Transverse colon (tissue), 4 donors: ENCODE measurements at places on chromosomes 11 and 22. TPM values are rescaled to one million over a fixed set of nuclear protein-coding genes. Genes with fewer than 3 reads are reported as not detected.

GRCh38 chr22:36926721-36927435, 13.4 kb downstream of the CSF2RB start:
- no peak for DNase-seq

- no peak for DNase-seq
These were observed 2.2 kb upstream of the ZFTA start for GRCh38 chr11:63770763-63771162.

DNA sequence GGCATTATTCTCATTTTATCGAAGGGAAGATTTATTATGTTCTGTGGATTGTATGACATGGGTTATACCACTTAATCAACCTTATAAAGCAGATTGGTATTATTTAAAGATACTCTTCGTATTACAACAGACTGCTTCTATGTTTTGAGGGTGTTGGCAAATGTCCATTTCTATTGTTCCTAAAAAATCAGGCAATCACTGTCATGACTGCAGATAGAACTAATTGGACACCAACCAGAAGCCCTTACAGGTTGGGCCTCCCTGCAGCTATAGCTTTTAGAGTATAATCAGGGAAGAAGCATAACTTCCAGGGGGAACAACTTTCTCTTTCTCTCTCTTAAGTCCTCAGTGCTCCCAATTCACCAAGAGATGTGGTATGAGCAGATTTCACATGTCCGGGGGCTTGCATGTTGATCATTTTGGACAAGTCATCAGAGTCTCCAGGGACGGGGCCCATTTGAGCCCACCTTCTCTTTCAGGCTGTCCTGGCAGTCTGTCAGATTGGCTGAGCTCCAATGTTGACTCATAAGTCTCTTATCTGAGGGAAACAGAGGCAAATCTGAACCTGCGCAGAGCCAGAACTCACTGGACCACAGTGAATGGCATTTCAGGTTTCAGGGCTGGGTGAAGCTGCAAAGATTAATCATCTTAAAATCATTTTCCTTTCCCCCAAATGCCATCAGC, 264.0 kb upstream of the CCDC90B start:
- DNase-seq: no peak

DNA sequence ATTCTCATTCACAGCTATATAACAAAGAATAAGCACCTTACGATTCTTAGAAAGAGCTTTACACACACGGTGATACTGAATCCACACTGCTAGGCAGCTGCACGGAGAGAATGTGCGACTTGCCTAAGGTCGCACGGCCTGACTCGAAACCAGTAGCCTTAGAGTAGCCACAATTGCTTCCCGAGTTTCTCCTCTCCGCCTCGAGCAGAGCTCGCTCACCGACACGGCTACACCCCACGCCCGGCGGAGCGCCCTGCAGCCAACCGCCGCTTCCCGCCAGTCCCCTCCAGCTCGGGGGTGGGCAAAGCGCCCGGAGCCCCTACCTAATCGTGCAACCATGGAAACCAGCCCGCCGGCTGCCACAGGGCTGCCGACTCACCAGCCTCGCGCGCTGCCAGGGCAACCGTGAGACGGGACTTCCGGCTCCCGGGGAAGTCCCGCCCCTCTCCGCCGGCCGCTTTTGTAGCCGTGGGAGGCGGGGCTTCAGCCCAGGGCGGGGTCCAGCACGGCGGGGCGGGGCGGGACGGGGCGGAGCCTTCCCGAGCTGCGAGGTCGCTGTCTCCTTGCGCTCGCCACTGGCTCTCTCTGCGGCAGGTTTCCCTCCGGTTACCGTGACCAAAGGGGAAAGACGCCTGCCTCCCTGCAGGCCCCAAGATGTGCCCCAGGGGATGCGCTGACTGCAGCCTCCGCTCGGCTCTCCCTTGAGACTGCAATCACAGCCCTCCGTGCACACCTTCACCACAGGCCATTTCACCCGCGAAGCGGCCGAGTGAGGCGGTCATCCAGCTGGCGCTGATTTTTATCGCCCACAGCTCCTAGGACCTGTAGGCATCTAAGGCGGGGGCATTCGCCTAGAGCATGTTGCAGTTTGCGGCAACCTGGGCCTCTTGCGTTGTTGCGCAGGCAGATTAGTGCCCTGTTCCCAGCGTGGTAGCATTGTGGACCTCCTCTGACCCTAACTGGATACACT, 1.1 kb downstream of the BSCL2 start:
- peak; percentile 96 for DNase-seq

GRCh38 chr11:32071811-32072210, 19.1 kb upstream of the RCN1 start:
- DNase-seq: no peak

GRCh38 chr11:120142441-120143100, 4.7 kb upstream of the TRIM29 start:
- no peak for DNase-seq

Gene HBG1
- total RNA-seq: not detected

Gene POLD3
- 7.4 TPM for total RNA-seq
